ENCODE measurements at places on chromosomes 11 and 22.

GRCh38 chr22:19319281-19319680 lies 27.8 kb upstream of the CLTCL1 start:
- DNase-seq: no peak

- no peak for DNase-seq
Observed at GRCh38 chr11:45073685-45074141, 72.7 kb upstream of the PRDM11 start.

- no peak for DNase-seq
Observed at GRCh38 chr11:57131080-57131790, 50.5 kb upstream of the LRRC55 start.

GRCh38 chr11:69700278-69701140 lies 3.3 kb downstream of the FGF19 start:
- peak; percentile 84 for DNase-seq

- DNase-seq: peak; percentile 56
Observed at GRCh38 chr22:42317008-42317407, 46.6 kb upstream of the TCF20 start.

- DNase-seq: no peak
Observed at GRCh38 chr11:78192223-78192719, 3.6 kb downstream of the USP35 start.

- no peak for DNase-seq
Observed at GRCh38 chr11:126525702-126526101, 170.2 kb downstream of the ST3GAL4 start.

GRCh38 chr22:27698813-27699212 lies 102.7 kb downstream of the MN1 start:
- no peak for DNase-seq

- DNase-seq: no peak
Observed at GRCh38 chr11:45546366-45546765, 119.1 kb downstream of the CHST1 start.

GRCh38 chr11:66457826-66458225 lies 8.9 kb upstream of the PELI3 start:
- DNase-seq: no peak

GRCh38 chr22:48663297-48663696 lies 1164.4 kb downstream of the BRD1 start:
- peak; percentile 16 for DNase-seq

- DNase-seq: no peak
Observed at GRCh38 chr11:45577752-45578151, 87.7 kb downstream of the CHST1 start.

GRCh38 chr22:46072981-46073682 lies 77.2 kb upstream of the PPARA start:
- no peak for DNase-seq

GRCh38 chr11:65981972-65982823 lies 19.8 kb downstream of the EIF1AD start:
- DNase-seq: no peak

DNA sequence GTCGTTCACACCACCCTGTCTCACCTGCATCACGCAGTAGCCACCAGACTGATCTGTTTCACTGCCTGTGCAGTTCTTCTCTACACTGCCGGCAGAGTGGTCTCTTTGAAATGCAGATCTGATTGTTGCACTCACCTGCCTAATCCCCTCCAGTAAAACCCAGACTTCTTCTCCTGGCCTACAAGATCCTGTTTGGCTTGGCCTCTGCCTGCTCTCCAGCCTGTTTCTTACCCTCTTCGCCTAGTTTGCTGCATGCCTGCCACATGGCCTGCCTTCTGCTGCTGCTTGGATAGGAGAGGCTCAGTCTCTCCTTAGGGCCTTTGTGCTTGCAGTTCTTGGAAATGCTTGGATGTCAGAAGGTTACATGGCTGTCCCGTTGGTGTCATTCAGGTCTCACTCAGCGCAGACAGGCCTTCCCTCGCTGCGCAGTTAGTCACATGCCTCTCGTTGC lies 42.0 kb downstream of the PACS1 start:
- no peak for DNase-seq

GRCh38 chr11:69040581-69041260 lies 8.0 kb upstream of the TPCN2 start:
- no peak for DNase-seq

- DNase-seq: no peak
Observed at GRCh38 chr11:113895367-113896155, 9.0 kb upstream of the HTR3B start.

GRCh38 chr11:25441421-25441820 lies 890.5 kb upstream of the ANO3 start:
- no peak for DNase-seq

DNA sequence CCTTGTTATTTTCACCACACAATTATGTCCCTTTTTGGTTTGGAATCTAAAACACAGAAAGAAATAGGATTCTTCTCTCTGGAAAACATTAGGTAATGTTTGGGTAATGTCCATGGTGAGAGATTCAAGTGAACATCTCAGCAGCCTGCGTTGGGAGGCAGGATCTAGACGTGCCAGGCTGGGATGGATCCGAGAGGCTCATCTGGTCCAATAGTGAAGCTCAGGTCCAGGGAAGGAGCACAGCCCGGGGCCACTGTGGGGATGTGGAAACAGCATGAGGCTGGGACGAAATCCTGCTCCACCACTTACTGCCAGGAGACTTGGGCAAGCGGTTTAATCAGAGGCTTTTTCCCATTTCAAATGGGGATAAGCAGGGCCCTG lies 109.9 kb downstream of the CSNK2A3 start:
- DNase-seq: peak; percentile 73

DNA sequence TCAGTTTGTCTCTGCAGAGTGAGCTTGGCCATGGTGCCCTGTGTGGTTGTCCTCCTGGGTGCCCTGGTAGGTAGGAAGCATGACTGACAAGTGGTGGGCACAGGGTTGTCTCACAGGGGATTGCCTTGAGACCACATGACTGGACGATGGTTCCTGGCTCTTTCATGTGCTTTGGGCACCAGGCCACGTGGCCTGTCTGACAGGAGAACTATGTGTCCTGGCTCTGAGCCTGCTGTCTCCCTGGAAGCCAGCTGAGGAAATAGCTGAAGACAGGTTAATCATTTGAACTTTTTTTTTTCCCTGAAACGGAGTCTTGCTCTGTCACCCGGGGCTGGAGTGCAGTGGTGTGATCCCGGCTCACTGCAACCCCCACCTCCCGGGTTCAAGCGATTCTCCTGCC lies 93.2 kb downstream of the LDLRAD3 start:
- DNase-seq: peak; percentile 56

DNA sequence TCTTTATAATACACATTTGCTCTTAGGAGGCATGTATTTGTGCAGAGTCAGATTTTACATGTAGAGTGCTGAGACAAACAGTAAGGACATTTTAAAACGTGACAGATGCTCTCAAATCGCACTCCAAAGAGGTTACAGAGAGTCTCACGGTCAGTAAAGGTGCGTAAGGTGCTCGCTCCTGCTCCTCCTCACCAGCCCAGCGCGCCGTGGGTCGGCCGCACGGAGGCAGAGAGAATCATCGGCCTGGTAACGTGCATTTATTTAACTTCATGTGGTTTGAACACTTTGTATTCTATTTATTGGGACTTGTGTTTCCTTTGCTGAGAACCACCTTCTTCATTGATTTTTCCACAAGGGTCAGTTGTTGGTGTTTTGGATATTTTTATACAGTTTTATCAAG lies 900.1 kb downstream of the BRD1 start:
- DNase-seq: no peak

DNA sequence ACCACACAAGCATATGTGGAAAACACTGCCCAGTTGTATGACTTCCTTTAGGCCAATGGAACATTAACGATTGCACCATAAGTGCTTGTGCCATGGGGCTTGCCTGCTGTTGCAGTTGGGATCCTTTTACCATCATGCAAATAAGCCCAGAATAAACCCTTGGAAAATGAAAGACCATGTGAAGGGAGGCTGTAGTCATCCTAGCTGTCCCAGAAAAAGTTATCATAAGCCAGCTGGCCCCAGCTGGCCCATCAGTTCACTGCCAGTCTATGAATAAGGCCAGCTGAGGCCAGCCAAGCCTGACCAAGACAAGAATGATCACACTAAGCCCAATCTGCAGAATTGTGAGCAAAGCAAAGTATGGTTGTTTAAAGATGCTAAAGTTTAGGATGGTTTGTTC lies 253.9 kb upstream of the ARHGAP20 start:
- DNase-seq: peak; percentile 42

DNA sequence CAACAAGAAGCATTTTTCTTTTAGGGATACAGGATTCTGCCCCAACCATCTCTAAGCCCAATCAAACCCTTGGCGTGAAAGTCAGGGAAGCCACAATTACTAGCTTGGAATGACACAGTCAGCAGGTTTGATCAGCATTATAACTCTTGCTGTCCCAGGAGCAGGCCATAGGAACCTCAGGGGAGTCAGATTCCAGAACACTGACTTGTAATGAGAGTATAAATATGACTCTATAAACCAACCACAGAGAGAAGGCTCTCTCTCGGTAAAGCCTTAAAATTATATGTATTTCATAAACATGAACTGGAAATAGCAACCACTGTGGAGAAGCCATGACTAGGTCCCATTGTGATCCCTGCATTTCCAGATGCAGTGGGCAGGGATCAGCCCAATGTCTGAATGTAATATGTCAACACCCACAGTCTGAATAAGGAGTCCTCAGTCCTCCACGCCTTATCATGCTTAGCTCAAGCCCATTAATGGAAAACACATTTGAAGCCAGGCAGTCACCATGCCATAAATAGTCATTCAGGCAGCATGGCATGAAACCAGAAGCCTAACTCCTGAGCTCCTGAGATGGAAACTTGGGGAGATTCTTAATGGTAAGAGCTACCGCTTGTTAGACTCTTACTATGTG lies 99.1 kb upstream of the MTNR1B start:
- no peak for DNase-seq

GRCh38 chr22:27206374-27207133 lies 549.2 kb downstream of the MIAT start:
- no peak for DNase-seq

DNA sequence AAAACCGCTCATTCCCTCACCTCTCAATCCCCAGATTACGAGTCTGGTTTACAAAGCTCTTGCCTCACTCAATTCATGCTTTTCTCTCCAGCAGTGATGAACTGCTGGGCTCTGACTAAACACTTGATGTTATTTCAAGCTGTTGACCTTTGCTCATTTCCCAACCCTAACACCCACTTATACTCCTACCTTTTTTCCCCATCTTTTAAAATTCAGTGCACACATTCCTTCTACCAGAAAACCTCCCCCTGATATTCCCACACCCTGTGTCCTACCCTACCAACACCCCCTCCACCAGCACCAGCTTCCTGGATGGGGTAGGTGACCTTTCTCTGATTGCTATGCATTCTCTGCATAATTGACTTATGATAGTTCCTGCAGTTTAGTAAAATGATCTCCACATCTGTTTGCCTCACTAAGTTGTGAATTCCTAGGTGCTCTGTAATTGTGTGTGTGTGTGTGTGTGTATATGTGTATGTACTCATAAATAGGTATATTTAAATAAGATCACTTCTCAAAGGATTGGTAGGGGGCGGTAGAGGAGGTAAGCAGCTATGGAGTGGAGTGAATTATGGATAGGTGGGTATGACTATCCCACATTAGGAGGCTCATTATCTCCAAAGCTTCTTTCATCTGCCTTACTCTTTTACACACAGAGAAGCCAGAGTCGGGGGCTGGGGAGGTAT lies 842 bp downstream of the HEPACAM start:
- no peak for DNase-seq

- no peak for DNase-seq
Observed at GRCh38 chr11:74846770-74847169, 98.1 kb downstream of the RNF169 start.

DNA sequence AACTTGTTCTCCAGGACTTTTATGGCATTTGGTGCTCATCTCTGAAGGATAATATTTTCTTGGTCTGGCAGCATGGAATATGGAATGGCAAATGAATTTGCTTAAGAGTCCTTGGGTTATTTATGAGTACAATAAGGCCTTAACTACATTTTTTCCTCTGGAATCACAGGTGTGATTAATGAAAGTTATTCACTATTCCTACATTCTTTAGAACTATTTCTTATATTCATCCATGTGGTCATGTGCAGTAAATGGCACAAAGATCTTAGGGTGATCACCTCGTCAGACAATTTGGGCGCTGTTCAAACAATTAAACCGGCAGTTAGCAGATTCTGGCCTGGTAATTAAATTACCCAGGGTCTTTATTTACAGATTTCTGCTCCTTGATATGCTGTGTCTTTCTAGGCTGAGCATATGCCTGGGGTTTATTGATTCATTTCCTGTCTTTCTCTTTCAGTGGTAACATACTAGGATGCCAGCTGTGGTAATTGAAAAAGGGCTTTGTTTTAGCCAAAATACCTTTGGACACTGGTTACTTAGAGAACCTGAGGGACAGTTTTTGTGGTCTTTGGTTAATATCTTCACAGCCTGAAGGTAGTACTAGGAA lies 31.6 kb downstream of the SIK2 start:
- DNase-seq: no peak

Measured in Right ventricle myocardium superior (tissue), 1 donor.